ENCODE measurements at places on chromosomes 7 and 10. TPM values are rescaled to one million over a fixed set of nuclear protein-coding genes. Genes with fewer than 3 reads are reported as not detected.

- DNase-seq, result no peak
Measured at GRCh38 chr10:98318861-98319260, 50.9 kb upstream of the LOXL4 start.

DNA sequence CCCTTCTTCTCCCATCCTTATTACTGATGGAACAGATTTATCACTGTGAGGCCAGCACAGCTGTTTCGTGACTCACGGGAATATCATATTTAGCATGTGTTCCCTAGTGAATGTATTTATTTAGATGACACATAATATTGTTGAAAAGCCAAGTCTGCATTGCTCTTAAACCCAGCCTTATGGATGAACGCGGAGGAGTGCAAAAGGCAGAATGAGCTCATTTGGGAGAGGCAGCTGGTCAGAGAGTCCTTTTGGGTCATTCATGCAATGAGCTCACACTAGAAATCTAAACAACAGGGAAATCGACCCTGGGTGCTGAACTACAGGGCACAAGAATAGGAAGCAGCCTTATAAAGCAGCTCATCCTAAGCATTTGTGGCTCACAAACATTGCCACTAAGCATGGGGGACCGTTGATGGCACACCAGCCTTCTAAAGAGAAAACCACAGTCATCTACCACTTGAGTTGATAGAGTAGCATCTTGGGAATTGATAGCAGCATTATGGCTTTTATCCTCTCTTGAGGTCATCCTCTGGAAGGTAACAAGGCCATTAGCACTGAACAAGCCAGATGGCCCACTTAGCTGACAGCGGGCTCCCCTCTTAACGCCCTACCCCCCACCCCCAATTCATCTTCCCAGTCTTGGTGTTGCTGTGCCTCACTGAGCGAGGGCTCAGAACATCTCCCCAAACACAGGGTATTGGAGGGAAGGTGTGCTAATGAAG, 32.9 kb upstream of the SDK1 start:
- no peak for DNase-seq

Gene ACBD7
- not detected for total RNA-seq

Gene VSIR
- 123 TPM for total RNA-seq

DNA sequence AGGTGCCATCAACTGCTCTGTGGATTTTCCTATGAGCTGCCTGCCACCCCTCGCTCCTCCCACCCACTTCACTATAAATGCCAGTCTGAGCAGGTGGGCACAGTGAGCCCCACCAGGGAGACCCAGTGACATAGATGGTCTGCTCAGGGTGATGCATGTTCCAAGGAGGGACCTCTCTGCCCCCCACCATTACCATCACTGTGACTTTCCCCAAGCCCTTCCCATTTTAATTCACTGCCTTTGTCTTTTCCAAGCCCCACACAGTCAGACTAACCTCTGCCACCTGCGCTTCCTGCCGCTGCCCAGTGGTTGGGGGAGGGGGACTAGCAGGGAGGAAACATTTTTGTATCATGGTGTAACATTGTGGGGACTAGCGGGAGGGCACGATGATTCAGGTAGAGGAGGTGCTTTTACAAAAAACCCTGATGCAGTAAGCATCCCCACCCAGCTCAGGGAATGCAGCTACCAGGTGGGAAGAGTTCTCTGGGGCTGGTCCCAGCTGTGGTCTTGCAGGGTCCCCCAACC, 24.6 kb downstream of the PRSS2 start:
- no peak for DNase-seq

Gene KIAA1217
- total RNA-seq, result 15.9 TPM

Gene PTPN20
- total RNA-seq, result 8.2 TPM

Gene EPDR1
- total RNA-seq, result 39.0 TPM

- no peak for DNase-seq
Measured at GRCh38 chr10:18606051-18606695, 45.2 kb downstream of the NSUN6 start.

Gene ASAH2
- 5.2 TPM for total RNA-seq

DNA sequence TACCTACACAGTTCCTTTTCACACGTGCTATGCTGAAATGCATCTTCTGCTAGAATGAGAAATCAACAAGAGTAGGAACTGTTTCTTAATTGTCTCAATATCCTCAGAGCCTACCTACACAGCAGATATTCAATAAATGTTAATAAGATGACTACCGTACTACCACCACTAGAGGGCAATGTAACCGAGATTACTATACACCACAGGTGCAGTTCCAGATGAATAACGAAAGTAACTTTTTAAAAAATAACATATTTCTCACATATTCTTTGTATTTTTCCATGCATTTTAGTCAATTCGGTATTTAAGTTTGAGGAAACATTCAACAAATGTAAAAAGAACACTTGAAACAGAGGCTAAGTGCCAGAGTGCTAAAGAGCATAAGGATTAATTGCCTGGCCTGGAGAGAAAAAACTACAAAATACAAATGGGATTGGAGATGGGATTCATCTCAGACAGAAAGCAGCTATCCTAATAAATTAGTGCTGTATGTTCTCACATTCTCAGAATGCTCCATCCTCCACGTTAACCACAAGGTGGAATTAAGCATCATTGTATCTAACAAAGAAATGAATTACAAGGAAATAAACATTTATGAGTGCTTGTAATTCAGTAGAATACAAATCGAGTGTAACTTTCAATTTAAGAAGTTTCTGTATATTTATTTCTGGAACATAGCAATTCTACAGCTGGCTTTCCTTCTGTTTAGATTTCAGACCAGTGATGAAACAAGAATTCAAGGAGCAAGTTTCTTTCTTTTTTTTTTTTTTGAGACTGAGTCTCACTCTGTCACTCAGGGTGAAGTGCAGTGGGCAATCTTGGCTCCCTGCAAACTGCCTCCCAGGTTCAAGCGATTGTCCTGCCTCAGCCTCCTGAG, 20.3 kb upstream of the HECTD2 start:
- no peak for DNase-seq

Gene NFE2L3
- total RNA-seq, result 3.1 TPM

DNA sequence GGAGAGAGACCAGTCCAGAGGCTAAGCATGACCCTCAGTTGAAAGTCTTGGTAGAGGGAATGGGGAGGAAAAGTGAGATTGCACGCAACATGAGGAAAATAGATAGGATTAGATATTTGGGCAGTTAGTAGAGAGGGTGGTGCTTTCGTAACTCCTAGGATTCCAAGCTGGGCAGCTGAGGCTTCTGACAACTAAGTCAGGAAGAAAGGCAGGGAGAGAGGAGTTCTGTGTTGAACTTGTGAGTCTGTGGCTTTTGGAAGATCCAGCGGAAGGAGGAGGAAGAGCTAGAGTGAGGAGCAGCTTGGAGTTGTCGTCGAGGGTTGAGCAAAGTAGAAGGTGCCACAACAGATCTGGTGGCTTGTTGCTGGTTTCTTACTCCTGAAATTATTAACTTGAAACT, 21.8 kb downstream of the CUL1 start:
- DNase-seq, result no peak

DNA sequence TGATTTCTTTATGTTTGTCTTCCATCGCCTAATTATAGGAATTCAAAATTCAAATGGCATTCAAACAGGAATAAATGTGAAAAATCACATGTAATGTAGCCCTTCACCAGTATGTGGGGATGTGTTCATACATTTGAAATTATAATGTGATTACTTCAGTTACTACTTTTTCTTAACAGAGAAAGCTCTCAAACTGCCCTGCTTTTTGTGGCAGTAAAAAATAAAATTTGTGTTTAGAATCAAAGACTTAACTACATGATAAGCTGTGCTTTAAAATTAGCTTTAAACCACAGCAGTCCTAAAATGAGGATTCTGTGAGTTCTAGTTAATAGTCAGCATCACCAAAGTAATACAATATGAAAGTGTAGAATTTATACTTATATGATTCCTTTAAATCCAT, 7.8 kb upstream of the HERC4 start:
- DNase-seq, result no peak

Gene KMT2E
- 143 TPM for total RNA-seq

Gene NXPH1
- total RNA-seq, result not detected

Gene EFCAB10
- total RNA-seq, result not detected

Gene OR13A1
- not detected for total RNA-seq

GRCh38 chr7:2983586-2983985, 60.1 kb downstream of the CARD11 start:
- no peak for DNase-seq

Gene TCERG1L
- not detected for total RNA-seq

DNA sequence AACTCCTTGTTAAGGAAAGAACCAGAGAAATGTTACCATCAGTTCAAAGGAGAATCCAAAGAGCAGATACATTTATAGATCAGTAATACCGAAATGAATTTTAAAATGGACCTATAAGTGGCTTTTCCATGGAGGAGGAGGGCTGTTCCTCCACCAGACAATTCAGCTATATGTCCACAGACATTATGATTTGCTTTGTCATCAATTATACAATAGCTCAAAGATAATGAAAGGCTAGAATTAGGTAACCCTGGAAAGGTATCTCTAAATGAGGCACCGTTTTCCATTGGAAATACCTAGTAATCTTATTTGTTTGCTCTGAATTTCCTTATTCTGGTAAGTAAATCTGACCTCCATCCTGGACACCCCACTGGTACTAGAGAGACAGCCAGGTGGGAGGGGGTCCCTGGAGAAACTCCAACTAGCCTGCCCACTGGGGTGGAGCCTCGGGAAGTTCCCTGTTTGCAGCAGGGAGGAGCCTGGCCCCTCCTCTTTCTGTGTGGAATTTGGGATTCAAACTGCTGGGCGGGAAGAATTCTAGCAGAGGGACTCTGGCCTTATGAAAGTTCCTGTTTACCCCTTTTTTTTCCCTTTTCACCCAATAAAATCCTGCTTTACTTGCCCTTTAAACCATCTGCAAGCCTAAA, 218.0 kb downstream of the PHF14 start:
- DNase-seq, result no peak

Gene SPDYE6
- not detected for total RNA-seq

GRCh38 chr10:86374664-86375063, 8.1 kb upstream of the GRID1 start:
- peak; percentile 9 for DNase-seq

DNA sequence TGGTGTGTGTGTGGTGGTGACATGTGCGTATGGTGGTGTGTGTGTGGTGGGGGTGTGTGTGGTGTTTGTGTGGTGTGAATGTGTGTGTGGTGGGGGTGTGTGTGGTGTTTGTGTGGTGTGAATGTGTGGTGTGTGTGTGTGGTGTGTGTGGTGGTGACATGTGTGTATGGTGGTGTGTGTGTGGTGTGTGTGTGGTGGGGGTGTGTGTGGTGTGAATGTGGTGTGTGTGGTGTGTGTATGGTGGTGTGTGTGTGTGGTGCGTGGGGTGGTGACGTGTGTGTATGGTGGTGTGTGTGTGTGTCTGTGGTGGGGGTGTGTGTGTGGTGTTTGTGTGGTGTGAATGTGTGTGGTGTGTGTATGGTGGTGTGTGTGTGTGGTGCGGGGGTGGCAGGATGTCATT, 453.1 kb downstream of the DNAJB6 start:
- DNase-seq, result no peak

Gene ITIH5
- 23.3 TPM for total RNA-seq

Gene VAX1
- not detected for total RNA-seq

Gene SEMA3D
- 30.8 TPM for total RNA-seq

- DNase-seq, result no peak
Measured at GRCh38 chr10:75239096-75239790, 3.5 kb upstream of the COMTD1 start.

- DNase-seq, result peak; percentile 68
Measured at GRCh38 chr7:149662591-149663095, 110.7 kb downstream of the ZNF467 start.
